Naive thymus-derived CD8-positive, alpha-beta T cell (primary cell): ENCODE measurements at places on chromosomes 6 and 20. TPM values are rescaled to one million over a fixed set of nuclear protein-coding genes. Genes with fewer than 3 reads are reported as not detected.

GRCh38 chr20:26167499-26167898 is 470.8 kb upstream of the ZNF337 start:
- DNase-seq: no peak

- DNase-seq: no peak
Observed at GRCh38 chr6:156639009-156639721, 138.0 kb upstream of the ARID1B start.

DNA sequence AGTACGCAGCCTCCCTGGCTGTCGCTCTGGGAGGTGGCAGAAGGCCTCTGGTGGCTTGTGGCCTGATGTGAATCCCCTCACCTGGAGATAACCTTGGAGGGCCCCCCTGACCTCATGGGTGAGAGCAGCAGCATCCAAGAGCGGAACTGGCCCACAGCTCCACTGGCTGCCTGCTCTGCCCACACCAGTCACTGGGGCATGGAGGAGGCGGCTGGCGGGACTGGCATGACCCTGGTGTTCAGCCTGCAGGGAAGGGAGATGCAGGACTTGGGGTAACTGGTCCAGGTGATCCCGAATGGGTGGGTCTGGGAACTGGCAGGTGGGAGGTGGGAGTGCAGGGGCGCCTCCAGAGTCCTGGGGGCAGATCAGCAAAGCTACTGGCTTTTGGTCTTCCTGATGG is 10.6 kb upstream of the DSN1 start:
- DNase-seq: no peak

DNA sequence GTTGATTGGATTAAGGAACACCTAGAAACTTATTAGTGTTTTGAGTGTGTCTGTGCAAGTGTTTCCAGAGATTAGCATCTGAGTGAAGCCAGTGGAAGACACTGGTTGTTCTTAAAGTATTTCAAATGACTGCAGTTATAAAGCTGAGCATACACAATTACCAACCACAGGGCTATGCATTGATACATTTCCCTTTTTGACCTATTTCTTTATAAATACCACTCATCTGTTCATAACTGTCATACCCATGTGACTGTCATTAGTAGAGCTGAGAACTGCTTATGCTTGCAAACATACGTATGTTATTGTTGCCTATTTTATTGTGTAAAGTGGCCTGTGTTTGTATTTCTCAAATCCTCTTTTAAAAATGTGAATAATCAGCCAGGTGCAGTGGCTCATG is 15.3 kb upstream of the ZC3H12D start:
- DNase-seq: no peak

- DNase-seq: no peak
Observed at GRCh38 chr6:68333442-68333841, 301.6 kb upstream of the ADGRB3 start.

GRCh38 chr6:95543798-95544197 is 33.5 kb upstream of the MANEA start:
- no peak for DNase-seq

GRCh38 chr6:45001663-45002062 is 326.5 kb upstream of the RUNX2 start:
- DNase-seq: no peak

GRCh38 chr6:151377095-151377494 is 14.3 kb downstream of the ZBTB2 start:
- DNase-seq: no peak

DNA sequence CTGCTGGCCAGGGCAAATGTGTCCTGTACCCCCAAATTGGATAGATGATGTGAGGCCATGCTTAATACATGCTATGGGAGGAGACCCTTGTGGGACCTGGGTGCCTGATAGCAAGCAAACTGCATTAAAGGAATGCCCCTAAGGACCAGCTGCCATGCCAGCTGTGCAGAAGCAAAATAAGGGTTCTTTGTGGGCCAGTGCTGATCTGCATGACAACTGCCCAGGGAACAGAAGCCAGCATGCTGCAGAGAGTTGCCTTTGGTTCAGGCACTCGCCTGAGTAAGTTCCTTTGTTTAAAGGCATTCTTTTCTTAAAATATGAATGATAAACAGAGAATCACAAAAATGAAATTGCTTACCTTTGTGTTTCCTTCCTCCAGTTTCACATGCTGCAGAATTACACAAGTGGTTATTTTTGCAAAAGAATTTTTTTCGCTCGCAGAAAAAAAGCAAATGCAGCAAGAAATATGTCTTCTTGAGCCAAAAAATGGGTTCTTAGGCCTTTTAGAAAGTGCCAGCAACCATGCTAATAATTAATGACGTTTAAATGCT is 6.9 kb upstream of the SYNDIG1 start:
- DNase-seq: no peak

Gene CRISP1
- polyA plus RNA-seq: not detected

Gene NTSR1
- not detected for polyA plus RNA-seq

Gene ISM1
- polyA plus RNA-seq: 0.15 TPM

Gene TUBB2B
- polyA plus RNA-seq: 0.08 TPM

Gene ECT2L
- polyA plus RNA-seq: not detected
